IPS DF 6.9 (cell line): ENCODE measurements at places on chromosomes 7 and 10.

DNA sequence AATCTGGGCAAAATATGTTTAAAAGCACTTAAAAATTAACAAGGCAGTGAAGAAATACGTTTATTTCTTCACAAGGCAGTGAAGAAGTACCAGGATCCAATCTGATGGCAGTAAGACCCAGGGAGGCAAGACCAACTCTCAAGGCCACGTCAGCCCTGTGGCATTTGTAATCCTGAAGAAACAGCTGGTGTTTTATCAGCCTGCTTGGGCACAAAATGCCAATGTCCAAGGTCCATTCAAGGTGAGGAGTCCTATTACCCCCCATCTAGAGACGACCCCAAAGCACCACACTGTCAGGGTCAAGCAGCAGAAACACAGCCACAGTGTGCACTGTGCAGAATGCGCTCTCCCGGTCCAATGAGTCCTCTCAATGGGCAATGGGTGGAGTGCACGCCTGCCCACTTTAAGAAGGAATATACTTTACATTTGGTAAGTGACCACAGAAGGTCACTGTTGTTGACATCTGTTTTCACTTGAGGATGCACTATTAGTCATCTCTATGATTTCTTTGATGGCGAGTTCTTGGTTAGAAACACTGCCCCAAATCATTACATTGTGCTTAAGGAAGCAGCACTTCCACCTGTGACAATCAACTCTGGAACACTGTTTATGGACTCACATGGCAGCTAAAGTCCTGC lies 12.8 kb downstream of the CPXM2 start:
- DNase-seq = no peak

DNA sequence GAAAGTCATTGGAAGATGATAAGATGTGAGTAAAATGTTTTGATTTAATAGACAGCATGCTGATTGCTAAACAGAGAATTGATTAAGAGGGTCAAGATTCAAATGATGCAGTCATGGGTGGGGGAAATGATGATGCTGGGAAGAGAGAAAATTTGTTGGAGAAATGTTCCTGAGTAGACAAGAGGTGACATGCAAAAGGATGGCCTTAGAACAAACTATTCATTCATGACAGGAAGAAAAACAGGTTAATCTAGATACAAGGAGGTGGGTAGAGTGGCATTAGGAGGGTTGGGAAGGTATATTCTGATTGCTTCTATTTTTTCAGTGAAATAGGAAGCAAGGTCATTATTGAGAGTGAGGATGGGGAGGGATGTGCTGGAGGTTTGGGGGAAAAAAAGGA lies 146.7 kb downstream of the SEM1 start:
- DNase-seq = no peak

GRCh38 chr10:50404021-50404773 lies 152.9 kb upstream of the ASAH2 start:
- no peak for DNase-seq

DNA sequence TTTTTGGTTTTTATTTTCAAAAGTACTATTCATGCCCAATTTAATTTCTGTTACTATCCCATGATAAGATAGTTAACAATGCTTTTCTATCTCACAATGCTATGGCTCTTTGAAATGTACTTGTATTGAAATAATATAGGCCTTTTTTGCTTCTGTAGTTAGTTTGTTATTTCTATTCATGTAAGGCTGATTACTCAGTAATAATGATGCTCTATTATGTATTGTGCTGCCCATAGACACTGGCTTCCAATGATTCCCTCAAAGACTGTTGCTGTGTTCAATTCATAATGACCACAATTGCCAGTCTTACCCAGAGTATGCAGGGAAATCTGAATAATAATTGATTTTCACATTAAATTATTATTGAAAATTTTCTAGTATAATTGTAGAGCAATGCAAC lies 155.5 kb upstream of the POT1 start:
- no peak for DNase-seq

- no peak for DNase-seq
These were observed 237.2 kb upstream of the CTBP2 start for GRCh38 chr10:125397608-125398007.

DNA sequence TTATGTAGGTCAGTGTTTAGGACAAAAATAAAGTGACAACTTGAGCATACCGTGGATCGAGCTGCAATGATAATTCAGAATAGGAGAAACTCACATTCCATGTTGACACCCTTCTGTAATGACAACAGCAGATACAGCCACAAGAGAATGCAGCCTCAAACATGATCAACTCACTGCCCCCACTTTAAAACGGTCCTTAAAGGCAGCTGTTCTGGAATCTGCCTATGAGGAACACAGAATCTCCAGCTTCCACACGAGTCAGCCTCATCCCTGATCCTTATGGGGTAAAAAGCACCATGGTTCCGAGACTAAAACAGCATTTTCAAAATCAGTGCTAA lies 32.5 kb upstream of the DAGLB start:
- DNase-seq = no peak

DNA sequence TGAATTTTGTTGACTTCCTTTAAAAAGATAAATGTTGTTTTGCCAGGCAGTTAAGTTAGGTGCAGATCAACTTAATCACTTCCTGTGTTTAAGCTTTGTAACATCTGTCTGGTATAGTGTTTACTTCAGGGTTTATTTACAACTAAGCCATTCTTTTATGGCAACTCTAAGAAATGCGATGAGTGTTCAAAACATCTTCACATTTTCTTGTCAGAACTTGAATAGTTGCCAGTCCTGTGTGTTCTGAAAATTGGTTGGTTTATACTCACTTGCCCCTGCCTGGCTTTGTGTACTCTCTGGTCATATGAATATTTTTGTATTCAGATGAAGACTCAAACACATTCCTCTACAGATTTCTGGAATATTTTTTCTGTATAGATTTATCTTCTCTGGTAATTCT lies 327.2 kb downstream of the MDFIC start:
- no peak for DNase-seq

DNA sequence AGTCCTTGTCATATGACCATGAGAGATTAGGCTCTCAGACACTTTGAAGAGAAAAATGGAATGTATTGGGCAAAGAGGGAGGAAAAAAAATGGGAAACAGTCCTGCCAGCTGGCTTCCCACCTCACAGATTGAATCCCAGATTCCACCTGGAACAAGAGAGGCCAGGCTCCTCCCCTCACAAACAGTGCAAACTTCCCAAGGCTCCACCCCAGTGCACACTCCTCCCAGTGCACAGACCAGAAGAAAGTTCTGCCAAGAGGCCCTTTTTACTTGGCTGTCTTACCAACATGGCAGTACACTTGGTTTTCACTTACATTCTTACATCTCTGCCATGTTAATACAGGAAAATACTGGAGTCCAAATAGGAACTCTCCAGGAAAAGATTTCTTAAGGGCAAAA lies 202.3 kb downstream of the AHR start:
- DNase-seq = no peak

GRCh38 chr10:27914888-27915287 lies 84.0 kb downstream of the ODAD2 start:
- DNase-seq = no peak

DNA sequence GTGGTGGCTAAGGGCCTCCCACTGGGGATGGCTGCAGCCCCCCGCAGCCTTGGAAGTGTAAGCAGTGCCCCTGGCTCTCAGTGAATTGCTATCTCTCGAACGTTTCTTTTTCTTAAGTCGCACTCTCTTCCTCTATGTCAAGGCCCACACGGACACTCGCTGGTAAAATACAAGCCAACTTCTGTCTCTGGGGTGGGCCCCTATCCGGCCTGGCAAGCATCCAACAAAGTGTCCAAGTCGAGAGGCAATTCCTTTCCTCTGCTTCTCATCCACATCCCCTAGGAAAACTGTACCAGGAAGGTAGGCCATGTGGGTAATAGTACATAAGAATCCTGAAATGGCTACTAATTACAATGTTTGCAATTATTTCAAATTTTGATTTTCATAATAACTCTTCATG lies 194.9 kb upstream of the MGMT start:
- DNase-seq = no peak

GRCh38 chr7:98777051-98777450 lies 92.8 kb downstream of the TMEM130 start:
- no peak for DNase-seq

GRCh38 chr10:75774783-75775490 lies 343.5 kb downstream of the LRMDA start:
- DNase-seq = no peak

DNA sequence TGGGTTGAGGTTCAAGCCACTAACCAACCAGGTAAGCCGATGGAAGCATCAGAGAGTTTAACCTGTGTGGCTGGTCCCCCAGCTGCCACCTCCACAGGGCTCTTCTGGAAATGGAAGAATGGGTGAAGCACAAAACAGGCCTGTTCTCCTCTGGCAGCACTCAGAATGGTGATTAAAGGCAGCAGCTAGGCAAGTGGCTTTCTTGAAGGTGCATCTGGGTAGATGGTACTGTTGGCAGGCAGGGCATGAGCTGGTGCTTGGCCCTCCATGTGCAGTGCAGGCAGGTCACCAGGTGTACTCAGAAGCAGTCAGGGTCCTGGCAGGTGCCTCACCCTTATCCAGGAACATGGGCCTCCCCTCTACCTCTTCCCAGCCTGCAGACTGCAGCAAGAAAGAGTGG lies 11.5 kb downstream of the AKR1E2 start:
- DNase-seq = no peak

DNA sequence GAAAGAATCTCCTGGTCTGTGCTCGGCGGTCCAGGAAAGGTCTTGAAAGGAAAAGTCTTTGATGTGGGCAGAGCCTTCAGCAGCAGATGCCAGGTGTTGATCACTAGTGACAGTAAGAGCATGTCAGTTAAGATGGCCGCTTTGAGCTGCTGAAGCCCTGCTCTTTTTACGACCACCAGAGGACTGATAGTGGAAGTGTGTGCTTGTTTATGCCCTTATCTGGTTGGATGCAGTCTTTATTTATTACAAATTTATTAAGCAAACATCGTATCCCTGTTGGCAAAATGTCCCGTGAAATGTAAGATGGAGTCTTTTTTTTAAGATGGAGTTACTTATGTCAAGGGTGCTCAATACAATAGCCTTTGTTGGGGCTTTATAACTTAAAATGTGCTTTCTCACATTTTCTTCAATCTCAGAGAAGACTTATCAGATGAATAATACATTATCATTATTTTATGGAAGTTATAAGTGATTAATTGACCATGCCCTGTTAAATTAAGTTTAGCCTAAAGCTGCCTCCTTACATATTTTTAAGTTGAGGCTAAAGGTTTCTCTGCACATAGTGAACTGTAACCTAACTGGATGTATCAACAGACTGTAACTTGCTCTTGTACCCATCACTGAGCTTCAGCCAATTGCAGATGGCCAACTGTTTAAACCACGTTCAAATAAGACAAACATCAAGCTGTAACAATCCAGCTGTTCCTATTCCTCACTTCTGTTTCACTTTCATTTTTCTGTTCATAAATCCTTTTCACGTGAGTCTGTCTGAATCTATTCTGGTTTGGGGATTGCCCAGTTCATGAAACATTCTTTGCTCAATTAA lies 97.4 kb upstream of the PIK3CG start:
- no peak for DNase-seq

DNA sequence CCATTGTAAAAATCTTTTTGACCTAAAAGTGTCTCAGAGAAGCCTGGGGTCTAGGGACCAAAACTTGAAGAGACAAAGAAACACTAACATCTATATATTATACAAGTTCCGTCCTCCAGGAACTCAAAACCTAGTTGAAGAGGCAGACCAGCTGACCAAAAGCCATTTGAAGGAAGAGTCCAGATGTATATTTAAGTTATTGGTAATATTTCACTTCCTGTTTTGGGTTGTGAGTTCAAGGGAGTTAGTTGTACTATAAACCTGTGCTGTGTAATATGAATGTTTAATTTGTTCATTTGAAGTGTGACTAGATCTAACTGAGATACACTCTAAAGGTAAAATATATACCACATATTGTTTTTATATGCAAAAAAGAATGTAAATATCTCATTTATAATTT lies 45.0 kb downstream of the CDK1 start:
- no peak for DNase-seq

DNA sequence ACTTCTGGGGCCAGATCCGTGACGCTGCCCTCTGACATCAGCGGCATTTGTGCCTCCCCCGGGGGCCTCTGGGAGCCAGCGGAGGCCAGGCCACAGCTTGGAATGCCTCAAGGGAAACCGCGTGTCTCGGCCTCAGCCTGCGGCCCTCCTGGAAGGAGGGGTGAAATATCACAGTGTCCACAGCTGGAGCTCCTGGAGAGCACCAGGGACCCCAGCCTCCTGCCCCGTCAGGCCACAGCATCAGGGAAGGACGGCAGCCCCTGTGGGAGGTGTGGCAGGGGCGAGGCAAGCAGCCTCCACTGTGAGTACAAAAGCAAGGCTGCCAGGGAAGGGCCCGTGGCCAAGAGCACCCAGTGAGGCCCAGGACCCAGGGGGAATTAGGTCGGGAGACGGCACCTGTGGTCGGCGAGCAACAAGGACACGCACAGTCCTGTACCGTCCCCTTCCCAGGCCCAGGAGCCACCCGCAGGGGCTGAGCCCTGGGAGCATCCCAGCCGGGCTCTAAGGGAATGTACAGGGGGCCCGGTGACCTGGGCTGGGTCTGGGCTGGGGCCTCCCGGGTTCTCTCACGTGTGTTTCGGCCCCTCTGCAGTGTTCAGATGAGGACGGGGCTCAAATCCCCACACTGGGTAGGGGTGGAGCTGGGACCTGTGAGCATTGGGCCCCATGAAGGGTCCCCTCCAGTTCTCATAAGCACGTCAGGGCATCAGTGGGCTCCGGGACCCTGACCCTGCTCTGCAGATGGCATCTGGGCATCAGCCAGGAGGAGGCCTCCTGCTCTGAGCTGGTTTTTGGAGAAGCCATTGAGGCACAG lies 18.7 kb upstream of the KNDC1 start:
- DNase-seq = no peak

DNA sequence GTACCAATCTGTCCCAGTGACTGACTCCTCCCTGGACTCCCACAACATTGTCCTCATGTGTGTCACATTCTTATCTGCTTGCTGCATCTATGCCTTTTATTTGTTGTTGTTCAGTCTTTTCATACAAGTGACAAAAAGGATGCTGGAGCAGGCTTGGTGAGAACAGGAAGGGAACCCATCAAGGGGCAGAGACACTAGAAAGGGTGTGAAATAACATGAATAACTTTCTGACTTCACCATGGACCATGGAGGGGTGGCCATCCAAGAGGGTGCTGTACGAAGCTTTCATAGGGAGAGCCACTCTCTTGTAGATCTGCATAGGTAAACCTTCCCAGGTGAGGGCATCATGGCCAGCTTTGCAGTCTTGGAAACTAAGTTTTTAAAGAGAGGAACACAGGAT lies 14.5 kb downstream of the GIMAP8 start:
- DNase-seq = no peak
